Stimulated activated CD4-positive, alpha-beta T cell treated with anti-CD3 and anti-CD28 coated beads, TNF-alpha, amount 100 ng/mL, for 1 hour (primary cell): ENCODE measurements at places on chromosomes 12 and 14.

GRCh38 chr14:96658611-96659010 is 138.6 kb upstream of the VRK1 start:
- DNase-seq = no peak

DNA sequence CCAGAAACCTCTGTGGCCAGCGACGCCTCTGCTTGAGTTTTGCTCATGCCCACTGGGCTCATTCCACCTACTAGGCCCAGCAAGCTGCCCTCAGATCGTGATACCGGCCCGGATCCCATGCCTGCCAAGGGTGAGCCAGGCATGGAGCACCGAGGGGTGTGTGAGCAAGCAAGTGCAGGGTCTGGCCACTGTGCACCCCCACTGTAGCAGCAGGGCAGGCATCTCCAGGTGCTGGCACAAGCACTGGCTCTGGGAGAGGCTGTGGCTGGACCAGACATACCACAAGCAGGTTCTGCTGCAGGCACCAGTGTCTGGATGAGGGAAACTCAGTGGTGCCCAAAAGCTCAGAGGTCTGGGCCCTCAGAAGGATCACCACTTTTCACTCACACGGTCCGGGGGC is 20.6 kb downstream of the FAM186A start:
- DNase-seq = no peak

DNA sequence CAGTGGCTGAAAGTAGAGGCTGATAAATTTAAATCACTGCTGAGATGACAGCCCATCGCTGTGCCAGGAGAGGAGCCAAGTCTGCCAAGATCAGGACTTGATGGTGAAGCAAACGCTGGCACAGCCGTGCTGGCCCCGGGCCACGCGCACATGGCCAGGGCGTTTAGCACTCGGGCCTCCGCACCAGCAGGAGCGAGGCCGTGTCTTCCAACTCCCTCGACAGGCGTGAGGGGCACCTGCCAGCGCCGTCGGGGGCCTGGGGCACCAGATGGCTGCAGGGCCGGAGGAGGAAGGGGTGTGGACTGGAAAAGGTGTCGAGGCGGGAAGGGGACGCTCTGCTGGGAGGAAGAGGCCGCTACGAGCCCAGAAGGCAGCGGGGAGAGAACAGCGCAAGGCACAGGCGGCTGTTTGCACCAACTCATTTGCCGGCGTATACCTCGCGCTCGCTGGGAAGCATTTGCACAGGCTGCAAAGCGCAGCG is 29.5 kb downstream of the RIMBP2 start:
- DNase-seq = no peak

DNA sequence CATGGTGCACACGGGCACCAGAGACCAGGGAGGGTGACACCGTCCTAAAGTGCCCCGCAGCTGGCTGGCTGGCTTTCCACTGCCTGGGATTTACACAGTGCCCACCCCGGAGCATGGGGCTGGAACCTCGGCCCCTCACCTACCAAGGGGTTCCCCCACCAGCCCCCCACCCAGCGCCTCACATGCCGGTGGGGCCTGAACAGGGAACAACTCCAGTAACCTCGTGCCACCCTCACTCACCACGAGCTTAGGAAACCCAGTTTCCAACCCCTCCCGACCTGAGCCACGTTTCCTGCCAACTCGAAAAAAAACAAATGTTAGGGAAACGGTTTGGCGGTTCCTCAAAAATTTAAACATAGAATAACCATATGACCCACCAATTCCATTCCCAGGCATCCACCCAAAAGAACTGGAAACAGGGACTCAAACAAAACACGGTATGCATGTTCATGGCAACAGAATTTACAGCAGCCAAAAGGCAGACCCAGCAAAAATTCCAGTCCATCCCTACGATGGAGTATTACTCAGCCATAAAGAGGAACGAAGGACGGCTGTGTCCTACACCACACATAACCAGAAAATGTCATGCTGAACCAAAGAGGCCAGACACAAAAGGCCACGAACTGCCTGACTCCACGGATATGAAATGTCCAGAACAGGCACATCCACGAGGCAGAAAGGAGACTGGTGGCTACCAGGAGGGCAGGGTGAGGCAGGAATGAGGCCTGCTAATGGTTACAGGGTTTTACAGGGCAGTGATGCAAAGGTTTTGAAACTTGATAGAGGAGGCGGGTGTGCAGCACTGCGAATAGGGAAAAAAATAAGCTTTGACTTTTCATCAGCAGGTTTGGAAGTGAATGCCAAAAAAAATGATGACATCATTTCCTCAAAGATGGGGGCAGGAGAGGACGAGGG is 68.9 kb downstream of the NCOR2 start:
- no peak for DNase-seq

DNA sequence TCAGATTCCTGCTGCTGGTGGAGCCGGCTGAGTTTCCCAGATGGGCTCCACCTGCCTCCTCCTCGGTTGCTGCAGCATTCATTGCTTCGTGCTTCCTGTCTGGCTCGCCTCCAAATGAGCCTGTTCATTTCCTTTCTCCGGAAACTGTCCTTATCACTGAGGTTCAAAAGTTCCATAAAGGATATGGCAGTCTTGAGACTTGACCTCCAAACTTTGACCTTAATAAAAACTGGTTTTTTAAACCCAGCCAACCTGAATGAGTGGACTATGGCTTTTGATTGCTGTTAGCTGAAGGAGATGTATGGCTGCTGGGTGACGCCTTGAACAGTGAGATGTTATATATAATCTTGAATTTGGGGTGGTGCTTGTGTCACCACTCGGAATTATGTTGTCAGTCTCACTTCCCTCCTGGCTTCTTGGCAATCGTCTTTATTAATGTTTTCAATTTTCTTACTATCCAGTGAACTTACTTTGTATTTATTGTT is 62.7 kb downstream of the RASSF3 start:
- no peak for DNase-seq

GRCh38 chr14:64324895-64325294 is 30.7 kb upstream of the ESR2 start:
- no peak for DNase-seq

GRCh38 chr14:56208520-56208919 is 90.3 kb downstream of the PELI2 start:
- DNase-seq = no peak

- no peak for DNase-seq
Measured at GRCh38 chr12:9328065-9328464, 119.9 kb upstream of the PZP start.

GRCh38 chr12:685388-685787 is 22.1 kb upstream of the NINJ2 start:
- no peak for DNase-seq

GRCh38 chr12:104669851-104670337 is 213.1 kb downstream of the CHST11 start:
- no peak for DNase-seq

- no peak for DNase-seq
Measured at GRCh38 chr12:67193704-67194103, 75.5 kb upstream of the CAND1 start.

GRCh38 chr14:76720382-76720813 is 40.9 kb upstream of the VASH1 start:
- no peak for DNase-seq

GRCh38 chr12:67689385-67689784 is 40.8 kb downstream of the DYRK2 start:
- DNase-seq = no peak

- no peak for DNase-seq
Measured at GRCh38 chr12:32273712-32274111, 125.6 kb upstream of the FGD4 start.

DNA sequence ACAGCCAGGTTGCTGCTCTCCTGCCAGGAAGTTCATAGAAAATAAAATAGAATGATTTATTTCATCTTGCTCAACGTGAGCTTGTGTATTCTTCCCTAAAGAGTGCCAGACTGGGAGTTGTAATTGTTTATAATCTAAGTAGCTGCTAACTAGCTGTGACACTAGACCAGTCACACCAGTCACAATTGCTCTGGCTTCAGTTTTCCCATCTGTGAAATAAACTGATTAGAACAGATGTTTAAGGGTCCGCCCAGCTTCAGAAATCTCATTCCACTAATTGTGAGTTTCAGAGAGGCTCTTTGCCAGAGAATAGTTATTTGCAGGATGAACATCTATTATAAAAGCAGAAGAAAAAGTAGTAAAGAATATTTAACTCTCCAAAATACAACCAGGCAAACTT is 55.6 kb upstream of the ZDHHC17 start:
- no peak for DNase-seq

GRCh38 chr14:56124327-56124726 is 6.1 kb downstream of the PELI2 start:
- DNase-seq = no peak

DNA sequence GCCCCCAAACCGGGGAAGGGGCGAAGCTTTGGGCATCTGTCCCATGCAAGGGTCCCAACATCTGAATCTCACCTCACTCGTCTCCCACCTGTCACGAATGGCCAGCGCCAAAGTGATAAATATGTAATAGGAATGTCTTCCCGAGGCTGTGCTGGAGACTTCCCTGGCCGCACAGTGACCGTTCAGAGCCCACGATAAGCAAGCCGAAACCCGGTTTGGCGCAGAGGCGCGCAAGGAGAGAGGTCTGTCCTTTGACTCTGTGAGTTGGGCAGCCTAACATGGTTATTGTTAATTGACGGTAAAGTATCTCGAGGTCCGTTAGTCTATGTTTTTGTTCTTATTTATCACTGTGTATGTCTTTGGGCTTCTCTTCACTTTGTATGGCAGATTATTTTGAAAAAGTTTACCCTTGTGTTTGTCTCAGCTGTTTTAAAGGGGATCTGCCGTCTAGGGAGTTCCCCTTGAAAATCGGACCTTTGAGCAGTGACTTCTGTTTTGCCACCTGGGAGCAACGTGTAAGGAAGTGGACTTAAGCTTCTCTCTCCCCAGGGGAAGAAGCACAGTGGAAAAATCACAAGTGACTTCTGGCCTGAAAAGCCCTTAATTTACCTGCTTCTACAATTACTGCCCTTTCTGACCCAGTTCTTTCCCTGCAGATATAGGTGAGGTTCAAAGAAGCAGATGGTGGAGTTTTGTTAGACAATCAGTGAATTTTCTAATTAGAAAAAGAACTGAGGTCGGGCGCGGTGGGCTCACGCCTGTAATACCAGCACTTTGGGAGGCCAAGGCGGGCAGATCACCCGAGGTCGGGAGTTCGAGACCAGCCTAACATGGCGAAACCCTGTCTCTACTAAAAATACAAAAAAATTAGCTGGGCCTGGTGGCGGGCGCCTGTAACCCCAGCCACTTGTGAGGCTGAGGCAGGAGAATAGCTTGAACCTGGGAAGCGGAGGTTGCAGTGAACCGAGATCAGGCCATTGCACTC is 1.1 kb upstream of the TM9SF1 start:
- no peak for DNase-seq

DNA sequence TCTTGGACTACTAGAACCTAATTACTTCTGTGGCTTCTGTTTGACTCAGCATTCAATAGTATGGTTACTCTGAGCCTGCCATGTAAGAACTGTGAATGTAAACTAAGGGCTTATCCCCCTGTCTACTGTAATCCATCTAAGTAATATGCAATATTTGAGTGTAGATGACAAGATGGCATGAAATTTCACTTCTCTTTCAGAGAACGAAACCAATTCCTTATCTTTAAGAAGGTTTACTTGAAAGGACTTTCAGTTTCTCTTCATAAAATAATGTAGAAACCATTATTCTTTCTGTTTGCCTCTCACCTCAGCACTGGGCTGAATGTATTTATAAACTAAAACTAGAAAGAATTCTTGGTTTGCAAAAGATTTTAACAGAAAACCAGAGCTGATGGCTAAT is 60.4 kb upstream of the ARID2 start:
- no peak for DNase-seq

- DNase-seq = no peak
Measured at GRCh38 chr12:77225373-77225772, 160.0 kb upstream of the E2F7 start.

GRCh38 chr14:98961191-98961590 is 310.8 kb downstream of the BCL11B start:
- DNase-seq = no peak

DNA sequence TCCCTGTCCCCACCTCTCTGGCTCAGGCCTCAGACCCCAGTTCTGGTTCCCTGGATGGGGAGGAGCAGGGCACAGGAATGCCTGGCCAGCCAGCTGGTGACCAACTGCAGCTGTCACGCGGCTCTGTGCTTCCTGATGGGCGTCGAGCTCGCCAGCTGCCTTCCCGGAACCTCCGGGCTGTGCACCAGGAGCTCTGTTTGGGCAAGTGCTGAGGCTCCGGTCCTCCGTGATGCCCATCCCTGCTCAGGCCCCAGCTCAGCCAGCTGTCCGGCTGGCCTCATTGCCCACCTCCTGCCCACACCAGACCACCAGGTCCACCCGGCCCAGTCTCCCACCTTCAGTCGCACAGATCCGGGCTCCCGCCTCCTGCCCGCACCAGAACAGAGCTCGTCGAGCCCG is 4.8 kb downstream of the IFFO1 start:
- DNase-seq = no peak

- DNase-seq = no peak
Measured at GRCh38 chr14:49545071-49545470, 41.1 kb downstream of the RPS29 start.

GRCh38 chr12:124994437-124994975 is 1.1 kb downstream of the BRI3BP start:
- no peak for DNase-seq

- DNase-seq = no peak
Measured at GRCh38 chr12:89995870-89996269, 287.2 kb upstream of the ATP2B1 start.

DNA sequence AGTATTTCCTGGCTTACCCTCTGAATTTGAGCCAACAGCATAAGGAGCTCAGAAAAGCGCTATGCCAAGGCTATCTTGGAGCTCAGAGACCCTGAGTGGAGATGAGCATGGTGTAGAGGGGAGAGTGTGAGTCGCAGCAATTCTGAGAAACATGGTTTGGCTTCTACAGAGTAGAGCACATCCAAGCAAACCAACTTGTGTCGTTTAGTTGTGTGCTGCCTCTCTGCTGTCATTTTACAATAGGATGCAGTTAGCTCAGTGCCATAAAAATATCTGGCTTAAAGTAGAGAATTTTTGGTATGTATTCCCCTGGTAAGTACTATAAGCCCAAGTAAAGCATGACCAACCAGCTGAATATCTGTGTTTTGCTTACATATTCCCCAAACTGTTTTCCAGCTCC is 249.2 kb downstream of the TRHDE start:
- no peak for DNase-seq

DNA sequence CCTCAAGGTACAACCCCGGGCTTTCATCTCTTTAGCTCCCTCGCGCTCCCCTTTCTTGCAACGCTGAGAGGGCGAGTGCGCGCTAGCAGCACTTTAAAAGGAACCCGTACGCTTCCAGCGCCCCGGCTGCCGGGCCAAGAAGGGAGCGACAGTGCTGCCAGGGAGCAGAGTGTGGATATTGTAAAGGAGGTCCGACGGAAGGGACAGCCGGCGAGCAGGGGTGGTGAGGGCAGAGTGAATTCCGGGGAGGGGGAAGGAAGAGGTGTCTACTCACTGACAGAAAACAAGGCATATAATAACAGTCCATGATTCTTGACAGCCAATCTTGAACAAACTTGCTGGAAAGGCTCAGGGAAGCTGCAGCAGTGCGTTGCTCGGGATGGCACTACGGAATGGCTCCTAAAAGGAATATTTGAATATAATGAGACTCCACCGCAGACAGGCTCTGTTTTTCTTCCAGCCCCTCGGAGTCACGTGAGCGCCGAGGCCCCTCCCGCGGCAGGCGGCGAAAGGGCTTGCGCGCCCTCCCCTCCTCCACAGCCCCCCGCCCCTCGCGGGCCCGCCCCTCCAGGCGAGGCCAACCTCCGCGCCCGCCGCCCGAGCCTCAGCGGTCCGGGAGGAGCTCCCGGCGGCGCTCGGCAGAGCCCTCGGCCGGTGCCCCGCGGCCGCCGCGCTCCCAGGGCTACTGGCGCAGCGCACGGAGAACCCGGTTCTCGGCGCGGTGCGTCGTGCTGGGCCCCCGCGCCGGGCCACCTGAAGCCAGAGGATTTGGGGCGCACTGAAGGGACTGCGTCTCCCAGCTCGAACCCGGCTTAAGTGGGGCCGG is 3.4 kb downstream of the BMP4 start:
- no peak for DNase-seq
